ENCODE measurements at places on chromosomes 2 and 18.

- no peak for DNase-seq
Measured at GRCh38 chr2:240765007-240765406, 55.0 kb downstream of the KIF1A start.

DNA sequence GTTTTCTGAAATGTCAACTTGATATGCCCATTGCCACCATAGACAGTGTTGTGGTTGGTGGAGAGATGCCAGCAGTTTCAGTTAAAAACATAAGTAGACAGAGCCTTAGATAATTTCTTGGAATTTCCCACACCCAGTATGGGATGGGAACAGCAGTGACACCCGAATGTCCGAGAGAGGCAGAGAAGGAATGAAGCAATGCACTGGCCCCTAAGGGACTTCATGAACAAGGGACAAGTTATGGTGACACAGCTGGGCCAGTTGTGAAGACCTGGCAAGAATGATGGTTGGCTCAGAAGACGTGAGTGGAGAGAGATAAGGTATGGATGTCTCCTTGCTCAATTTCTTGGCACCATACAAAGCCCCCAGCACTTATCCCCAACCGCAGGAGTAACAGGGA, 165.2 kb upstream of the APCDD1 start:
- DNase-seq = no peak

GRCh38 chr18:78770139-78770822, 209.3 kb upstream of the SALL3 start:
- DNase-seq = no peak

DNA sequence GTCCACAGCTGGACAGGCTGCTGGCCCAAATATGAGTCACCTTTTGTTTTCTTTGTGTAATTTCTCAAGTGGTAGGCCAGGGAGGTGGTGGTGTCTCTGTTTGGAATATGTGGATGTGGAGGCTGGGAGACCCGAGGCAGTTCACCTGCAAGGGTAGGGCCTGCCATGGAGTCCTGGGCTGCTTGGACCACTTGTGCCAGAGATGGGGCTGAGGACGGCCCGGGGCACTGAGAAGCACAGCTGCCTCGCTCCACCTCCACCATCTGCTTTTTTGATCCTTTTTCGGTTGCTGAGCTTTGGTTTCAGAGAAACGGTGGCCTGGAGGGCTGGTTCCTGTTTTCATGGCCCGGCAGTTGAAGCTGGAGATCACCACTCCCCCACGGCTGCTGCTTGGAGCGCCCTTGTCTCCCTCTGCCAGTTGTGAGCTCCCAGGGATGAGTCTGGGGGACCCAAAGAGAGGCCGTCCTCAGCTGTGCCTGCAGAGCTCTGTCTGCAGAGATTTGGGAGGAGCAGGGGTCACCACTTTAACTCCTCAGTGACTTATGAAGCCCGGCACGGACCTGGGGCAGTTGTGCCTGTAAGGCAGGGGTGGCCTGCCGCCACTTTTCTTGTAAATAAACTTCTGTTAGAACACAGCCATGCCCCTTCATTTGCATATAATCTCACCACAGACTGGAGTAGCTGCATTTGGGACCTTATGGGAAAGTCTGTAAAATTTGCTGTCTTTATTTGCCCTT, 67.6 kb upstream of the MCFD2 start:
- no peak for DNase-seq

DNA sequence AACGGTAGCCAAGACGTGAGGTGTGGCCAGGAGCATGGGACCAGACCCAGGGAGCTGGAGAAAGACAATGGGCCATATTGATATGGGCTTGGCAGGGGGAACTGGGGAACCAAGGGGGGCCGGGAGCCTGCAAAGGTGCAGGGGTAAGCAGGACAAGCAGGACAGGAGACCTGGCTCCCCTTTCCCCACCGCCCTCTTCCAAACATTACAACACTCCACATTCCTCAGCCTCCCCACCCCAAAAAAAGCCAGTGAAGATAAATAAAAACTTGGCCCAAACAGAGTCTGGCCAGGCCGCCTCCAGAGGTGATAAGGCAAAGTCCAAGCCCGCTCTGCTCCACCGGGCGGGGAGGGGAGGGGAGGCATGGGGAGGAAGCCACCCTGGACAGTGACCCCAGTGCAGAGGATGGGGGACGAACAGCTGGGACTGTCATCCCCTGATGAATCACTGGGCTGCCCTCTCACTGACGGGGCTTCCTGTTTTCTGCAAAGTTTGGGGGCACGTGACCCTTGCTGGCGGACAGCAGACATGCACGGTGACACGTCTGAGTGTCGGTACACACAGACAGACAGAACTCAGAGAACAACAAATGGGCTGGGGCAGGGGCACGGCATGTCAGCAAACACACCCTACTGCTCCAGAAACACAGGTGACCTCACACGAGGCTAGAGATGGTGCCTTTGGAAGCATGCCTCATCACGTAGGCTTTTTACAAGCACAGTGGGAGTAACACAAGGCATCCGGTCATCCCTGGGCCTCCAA, 100.2 kb downstream of the TNS1 start:
- no peak for DNase-seq

GRCh38 chr2:156704617-156705016, 268.4 kb downstream of the GPD2 start:
- no peak for DNase-seq

DNA sequence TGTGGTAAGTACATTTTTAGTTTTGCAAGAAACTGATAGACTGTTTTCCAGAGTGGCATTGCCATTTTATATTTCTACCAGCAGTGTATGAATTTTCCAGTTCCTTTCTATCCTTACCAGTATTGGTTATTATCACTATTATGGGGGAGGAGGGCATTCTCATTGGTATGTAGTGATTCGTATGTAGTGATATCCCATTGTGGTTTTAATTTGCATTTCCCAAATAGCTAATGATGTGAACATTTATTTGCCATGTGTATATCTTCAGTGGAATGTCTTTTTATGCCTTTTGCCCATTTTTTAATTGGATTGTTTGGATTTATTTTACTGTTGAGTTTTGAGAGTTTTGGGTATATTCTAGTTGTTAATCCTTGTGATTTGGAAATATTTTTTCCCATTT, 16.9 kb downstream of the EIF5B start:
- DNase-seq = no peak

DNA sequence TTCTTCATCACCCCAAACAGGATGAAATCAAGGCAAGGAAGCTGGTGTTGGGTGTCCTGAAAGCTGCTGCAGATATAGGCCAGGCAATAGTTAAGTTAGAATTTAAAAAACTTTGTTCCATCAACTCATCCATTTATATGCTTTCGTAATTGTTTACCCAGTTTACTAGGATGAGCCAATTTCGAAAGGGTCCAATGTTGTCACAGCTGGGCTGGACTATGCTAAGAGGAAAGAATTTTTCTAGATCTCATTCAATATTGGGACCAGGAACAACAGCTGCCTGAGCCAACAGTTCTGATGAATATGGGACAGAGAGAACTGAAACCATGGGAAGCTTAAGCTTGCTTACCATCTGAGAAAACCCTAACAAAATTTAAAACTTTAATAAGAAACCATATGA, 21.6 kb upstream of the SP3 start:
- DNase-seq = no peak

DNA sequence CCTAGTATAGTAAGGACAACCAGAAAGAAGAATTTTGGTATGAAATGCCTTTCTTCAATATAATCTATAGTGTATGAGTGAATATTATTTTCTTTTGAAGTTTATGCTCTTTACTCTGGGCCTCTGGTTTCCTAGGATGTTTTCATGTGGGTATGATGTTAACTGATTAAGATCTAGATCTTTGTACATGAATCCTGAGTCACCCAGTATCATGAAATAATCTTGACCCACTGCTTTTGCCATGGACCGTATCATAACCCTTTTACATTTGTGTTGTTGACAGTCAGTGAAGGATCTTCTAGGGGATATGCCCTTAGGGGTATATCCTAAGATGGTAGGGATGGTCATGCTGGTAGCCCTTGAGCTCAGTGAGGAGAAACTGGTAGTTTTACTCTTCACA, 100.3 kb downstream of the RAB3GAP1 start:
- no peak for DNase-seq

- no peak for DNase-seq
Measured at GRCh38 chr2:48651158-48651790, 33.6 kb downstream of the GTF2A1L start.

GRCh38 chr2:20213651-20214565, 11.0 kb downstream of the SDC1 start:
- DNase-seq = no peak

DNA sequence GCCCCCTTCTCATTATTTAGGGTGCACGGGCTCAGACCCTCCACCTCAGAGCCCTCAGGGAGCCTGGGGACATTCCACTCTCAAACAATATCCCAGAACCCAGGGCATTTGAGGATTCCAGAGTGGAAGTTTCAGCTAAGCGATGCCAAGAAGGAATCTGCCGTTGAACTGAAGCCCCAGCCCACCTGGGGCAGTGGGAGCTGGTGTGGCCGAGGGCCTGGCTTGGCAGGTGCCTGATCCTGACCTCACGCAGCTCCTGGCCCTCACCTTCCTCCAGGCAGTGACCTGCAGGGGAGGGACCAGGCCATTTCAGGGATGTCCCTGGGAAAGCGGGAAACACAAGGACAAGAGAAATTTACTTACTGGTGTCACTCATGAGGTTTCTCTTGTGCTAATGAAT, 58.2 kb downstream of the ACKR3 start:
- no peak for DNase-seq

- DNase-seq = no peak
Measured at GRCh38 chr2:226122041-226122440, 677.6 kb downstream of the IRS1 start.
